ENCODE measurements at places on chromosomes 11 and 22.

GRCh38 chr11:62538470-62539237, 8.0 kb downstream of the AHNAK start:
- no peak for DNase-seq

DNA sequence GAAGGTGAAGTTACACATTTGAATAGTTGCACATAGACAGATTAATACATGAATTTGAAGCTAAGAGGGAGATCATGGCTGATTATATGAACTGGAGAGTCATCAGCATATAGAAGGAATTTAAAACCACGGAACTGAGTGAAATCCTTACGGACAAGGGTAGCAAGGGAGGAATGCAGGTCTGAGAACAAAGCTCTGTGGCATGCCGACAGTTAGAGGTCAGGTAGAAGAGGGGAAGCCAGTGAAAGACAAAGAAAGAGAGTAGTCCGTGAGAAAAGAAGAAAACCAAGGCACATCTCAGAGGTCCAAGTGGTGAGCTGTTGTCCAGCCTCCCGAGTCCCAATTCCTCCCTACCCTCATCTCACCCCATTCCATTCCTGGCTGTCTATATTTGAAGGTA, 11.8 kb upstream of the SYT9 start:
- no peak for DNase-seq

GRCh38 chr11:119739021-119739703, 10.2 kb upstream of the NECTIN1 start:
- no peak for DNase-seq

GRCh38 chr11:69934861-69935494, 115.8 kb upstream of the FGF3 start:
- no peak for DNase-seq

DNA sequence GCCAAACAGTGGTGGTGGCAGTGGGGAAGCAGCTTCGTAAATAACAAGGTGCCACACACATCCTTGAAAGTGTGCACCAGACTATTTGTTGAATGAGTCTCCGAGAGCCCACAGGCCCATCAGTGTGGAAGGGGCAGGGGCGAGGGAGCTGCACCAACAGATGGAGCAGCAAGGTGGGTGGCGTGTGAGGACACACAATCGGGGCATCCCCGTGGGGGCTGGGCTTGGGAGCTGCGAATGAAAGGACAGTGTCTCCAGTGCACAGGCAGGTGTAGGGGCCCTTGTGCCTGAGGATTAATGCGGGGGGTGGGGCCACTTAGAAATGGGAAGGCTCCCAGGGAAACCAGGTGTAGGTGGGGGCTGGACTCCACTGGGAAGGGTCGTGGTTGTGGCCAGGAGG, 2.8 kb downstream of the NRXN2 start:
- no peak for DNase-seq

- DNase-seq, result no peak
These were observed 53.1 kb downstream of the PACSIN2 start for GRCh38 chr22:42961810-42962209.

DNA sequence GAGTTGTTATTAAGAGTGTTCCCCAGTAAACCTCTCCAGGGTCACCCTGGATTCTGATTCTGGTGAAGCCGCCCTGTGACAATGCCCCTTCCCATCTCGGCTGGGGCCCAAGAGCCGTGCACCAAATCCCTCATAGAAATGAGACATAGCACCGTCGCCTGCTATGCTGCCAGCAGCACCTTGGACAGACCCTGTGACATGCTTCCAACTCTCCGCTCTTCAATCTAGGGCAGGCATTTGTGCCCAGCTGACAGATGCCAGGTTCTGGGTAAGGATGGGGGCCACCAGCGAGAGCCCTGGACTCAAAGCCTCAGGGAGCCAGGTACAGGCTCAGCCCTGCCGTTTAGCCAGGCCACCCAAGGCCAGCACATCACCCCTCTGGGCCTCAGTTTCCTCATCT, 55.8 kb upstream of the TCF20 start:
- no peak for DNase-seq

DNA sequence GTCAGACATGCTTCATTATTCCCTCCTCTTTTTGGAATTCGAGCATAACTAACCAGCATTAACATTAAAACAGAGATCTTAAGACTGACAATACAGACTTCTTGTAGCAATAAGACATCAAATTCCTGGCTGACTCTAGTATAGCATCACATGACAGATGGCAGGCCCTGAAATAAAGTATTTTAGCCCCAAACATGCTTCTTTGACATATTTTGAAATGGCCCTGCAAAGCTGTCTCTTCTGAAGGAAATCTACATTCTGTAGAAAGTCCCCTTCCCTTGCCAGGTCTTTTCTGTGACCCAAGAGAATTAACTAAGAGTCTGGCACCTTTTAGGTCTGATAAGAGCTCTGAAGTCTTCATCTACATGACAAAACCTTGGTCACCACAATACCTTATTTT, 38.5 kb upstream of the GNAZ start:
- no peak for DNase-seq

GRCh38 chr11:60782393-60783140, 2.6 kb upstream of the MS4A10 start:
- no peak for DNase-seq

DNA sequence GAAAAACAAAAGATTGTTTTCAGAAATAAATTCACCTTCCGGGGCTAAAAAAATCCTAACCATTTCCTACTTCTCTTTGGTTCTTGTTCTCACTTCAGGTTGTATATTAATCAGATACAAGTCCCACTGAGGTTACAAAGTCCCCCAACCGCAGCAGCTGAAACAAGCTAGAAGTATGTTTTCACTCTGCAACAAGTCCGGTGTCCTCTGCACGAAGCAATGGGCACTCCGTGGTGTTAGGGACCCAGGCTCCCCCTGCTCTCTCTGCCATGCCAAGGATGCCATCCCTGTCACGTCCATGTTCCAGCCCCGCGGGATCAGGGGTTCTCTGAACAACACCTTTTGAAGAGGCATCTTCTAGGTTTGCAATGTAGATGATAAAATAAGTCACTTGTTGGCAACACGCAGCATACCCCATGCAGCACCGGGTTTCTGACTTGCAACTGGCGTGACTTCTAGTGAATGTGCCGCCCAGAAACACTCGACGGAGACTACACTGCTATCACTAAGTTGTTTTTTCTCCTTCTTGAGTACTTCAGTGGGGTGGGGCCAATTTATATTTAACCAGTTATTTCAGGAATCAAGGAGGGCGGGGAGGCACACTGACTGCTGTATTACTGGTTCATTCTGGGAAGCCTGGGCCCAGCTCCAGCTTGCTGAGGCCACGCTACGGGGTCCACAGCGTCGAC, 25.4 kb upstream of the GSTP1 start:
- DNase-seq, result no peak

- no peak for DNase-seq
These were observed 119.6 kb downstream of the DYNC2H1 start for GRCh38 chr11:103228807-103229206.

- DNase-seq, result no peak
These were observed 40.8 kb downstream of the TBC1D22A start for GRCh38 chr22:46803031-46803880.

GRCh38 chr11:69746752-69747742, 28.1 kb downstream of the FGF4 start:
- no peak for DNase-seq

DNA sequence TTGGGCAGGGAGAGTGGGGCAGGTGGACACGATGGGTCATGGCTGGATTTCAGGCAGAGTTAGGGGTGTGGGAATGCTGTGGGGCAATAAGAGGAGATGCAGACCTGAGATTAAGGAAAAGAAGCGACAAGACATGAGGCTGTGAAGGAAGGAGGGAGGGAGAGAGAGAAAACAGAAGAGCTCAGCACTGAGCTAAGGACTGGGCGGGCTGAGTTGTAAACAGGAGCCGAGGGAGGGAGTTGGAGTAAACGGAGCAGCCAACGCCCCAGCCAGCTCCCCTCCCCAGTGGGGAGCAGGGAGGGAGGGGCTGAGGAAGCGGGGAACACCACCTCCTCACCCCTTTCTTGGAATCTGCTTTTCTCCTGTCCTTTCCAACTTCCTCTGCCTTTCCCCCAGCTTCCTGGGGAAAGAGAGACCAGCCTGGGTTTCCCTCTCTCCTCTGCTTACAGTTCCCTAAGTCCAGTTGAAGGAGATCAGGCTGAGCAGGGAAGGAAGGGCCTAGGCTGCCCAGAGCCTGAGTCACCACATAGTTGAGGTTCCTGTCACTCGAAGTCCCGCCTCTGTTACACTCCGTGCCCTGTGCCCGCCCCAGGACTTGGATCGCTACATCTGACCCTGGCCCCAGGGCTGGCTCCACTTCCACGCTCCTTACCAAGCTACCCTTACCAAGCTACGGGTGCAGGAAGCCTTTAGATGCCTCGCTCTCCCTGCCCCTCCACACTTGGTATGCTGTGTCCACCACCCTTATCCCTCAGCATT, 6.7 kb upstream of the AHNAK start:
- DNase-seq, result peak; percentile 93

- DNase-seq, result no peak
These were observed 23.5 kb downstream of the MUC6 start for GRCh38 chr11:1012740-1013630.

GRCh38 chr22:19750507-19751490, 9.8 kb upstream of the TBX1 start:
- no peak for DNase-seq

DNA sequence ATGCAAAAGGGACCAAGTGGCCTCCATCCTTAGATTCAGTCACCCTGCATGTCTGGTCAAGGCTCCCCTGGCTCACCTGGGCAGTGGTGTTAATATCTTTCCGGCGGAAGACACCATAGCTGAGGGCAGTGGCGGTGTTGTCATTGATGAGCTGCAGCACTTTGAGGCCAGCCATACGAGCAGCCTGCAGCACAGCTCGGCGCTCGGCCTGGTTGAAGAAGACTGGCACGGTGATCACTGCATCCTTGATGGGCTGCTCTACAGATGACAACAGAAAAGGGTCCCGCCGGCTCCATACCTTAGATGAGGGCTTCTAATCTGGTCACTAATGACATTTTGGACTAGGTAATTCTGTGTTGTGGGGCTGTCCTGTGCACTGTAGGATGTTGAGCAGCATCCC, 2.6 kb downstream of the HYOU1 start:
- DNase-seq, result no peak

DNA sequence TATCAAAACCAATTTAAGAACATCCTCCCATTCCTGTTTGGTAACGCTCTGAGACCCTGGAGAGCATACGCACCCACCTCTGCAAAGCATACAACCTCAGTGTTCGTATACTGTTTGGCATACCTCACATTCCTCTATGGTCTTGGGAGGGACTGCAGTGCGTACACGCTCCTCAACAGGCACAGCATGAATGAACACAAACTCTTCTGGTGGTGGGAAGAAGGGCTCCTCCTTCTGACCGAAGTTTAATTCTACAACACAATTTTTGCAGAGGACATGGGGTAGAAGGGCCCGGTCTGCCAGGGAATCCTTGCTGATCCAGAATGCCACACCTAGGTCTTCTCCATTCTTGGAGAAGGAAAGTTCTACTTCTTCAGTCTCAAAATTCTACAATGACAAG, 5.3 kb downstream of the HNRNPUL2 start:
- no peak for DNase-seq

GRCh38 chr11:33970984-33971466, 79.1 kb upstream of the LMO2 start:
- peak; percentile 77 for DNase-seq

GRCh38 chr22:16601437-16602223, 9.0 kb upstream of the CCT8L2 start:
- DNase-seq, result no peak

- peak; percentile 16 for DNase-seq
These were observed 22.0 kb upstream of the PATE1 start for GRCh38 chr11:125724125-125724524.

DNA sequence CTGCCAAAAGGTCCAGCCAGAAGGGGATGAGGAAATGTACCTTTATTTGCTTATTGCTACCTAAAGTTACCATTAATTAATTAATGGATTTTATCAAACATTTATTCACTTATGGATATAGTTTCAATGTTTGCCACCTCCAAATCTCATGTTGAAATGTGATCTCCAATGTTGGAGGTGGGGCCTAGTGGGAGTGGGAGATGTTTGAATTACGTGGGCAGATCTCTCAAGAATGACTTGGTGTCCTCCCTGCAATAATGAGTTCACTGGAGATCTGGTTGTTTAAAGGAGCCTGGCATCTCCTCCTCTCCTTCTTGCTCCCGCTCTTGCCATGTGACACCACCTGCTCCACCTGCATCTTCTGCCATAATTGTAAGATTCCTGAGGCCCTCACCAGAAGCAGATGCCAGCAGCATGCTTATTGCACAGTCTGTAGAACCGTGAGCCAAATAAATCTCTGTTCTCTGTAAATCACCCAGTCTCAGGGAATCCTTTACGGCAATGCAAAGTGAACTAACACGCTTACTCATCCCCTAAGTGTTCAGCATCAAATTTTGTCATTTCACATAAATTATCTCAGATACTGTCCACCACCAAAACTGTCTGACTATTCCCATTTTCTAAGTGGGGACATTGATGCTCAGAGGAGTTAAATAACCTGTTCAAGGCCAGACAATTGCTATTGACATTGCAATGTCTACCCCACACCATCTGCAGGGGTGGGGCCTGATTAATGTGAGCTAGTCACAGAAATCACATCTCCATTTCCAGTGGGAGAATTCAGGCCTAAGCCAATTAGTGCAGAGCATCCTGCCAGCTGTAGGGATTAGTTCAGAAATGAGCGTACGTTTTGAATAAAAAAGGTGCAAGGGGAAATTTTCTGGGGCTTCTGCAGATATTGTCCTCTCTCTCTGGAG, 51.6 kb upstream of the SYN3 start:
- DNase-seq, result no peak

- DNase-seq, result no peak
These were observed 114.8 kb downstream of the FAM76B start for GRCh38 chr11:95674657-95675358.

DNA sequence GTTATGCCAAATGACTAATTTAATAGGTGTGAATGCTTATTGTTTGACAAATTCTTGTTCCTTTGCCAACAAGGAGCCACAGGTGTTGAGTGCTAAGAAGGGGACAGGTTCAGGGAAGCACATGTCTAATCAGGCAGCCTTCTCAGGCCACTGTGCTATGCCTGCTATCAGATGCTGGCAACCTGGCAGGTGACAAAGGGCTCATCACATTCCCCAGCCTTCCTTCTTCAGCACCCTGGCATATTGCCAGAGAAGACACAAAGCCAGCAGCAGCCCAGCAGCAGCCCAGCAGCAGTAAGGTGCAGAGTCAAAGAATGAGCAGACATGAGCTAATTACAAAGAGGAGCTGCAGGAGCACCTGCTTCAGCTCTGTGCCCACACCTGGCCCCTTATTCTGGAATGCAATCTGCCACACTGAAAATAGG, 68.2 kb downstream of the GUCY1A2 start:
- DNase-seq, result no peak

- DNase-seq, result peak; percentile 18
These were observed 74.4 kb upstream of the PPARA start for GRCh38 chr22:46075764-46076531.

- DNase-seq, result no peak
These were observed 27.8 kb upstream of the CD82 start for GRCh38 chr11:44537679-44538078.

All from kidney capillary endothelial cell (primary cell).